ENCODE measurements at places on chromosomes 16 and 17.

DNA sequence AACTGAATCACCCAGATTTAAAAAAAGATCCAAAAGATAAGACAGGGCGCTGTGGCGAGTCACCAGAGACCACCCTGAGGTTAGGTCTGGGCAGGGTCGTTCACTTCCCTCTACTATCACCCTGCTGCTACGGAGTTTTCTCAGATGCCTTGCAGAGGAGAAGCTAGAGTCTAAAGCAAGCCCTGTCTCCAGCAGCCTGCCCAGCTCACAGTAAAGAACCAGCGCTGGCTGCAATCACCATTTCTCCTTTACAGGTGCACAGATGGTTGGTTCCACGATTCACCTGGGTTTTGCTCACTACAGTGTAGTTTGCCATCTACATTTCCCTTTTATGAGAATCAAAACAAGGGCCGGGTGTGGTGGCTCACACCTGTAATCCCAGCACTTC is 71.3 kb downstream of the SRCIN1 start:
- DNase-seq, result no peak

DNA sequence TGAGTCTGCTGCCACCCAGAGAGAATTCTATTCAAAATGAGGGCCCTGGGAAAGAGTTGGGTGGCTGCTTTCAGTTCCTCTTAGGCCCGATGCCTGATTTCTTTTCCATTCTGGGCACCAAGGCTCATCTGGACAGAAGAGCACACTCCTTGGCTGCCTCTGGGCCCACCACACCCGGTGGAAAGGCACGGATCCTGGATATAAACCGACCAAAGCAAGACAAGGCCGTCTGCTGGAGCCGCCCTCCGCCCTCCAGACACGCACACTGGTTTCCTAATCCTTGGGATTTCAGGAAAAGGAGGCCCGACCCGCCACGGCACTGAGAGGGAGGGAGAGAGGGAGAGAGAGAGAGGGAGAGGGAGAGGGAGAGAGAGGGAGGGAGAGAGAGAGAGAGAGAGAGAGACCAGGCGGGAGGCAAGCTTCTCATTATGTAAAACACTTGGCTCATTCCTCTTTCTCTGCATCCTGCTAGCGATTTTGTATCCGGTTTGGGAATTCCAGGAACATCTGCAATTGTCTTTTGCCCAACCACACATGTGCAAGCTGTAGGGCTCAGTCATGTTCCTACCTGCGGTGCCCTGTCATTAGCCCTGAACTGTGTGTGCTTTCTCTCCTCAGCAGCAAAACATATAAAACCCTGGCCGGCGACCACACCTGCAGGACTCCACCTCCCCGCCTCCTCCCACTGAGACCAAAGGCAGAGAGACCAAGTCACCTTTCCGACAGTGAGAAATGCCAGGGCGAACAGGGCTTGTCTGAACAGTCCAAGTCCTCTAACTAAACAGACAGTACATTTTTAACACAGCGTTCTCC is 347.2 kb downstream of the SOX9 start:
- DNase-seq, result no peak

GRCh38 chr17:13120864-13121263 is 103.0 kb upstream of the ELAC2 start:
- no peak for DNase-seq

GRCh38 chr17:72205357-72205756 is 84.5 kb downstream of the SOX9 start:
- no peak for DNase-seq

- DNase-seq, result no peak
Observed at GRCh38 chr17:61209106-61209439, 190.6 kb upstream of the TBX2 start.
